Ureter (tissue), 1 donor: ENCODE measurements at places on chromosomes 3 and 15. TPM values are rescaled to one million over a fixed set of nuclear protein-coding genes. Genes with fewer than 3 reads are reported as not detected.

APOD gene
- total RNA-seq: 60.0 TPM

CCDC174 gene
- 29.9 TPM for total RNA-seq

TNIK gene
- total RNA-seq: 17.1 TPM

CD96 gene
- total RNA-seq: 45.9 TPM

GLDN gene
- 5.1 TPM for total RNA-seq

LDHAL6B gene
- not detected for total RNA-seq

B3GALNT1 gene
- total RNA-seq: 22.3 TPM

ZPLD1 gene
- 0.10 TPM for total RNA-seq
